ENCODE measurements at places on chromosomes 3 and 15. TPM values are rescaled to one million over a fixed set of nuclear protein-coding genes. Genes with fewer than 3 reads are reported as not detected.

Gene HYAL2
- total RNA-seq = 39.9 TPM

Gene FGF12
- not detected for total RNA-seq

Gene MST1R
- 1.1 TPM for total RNA-seq

Gene IGDCC3
- not detected for total RNA-seq

GRCh38 chr15:26882112-26882511 lies 15.2 kb downstream of the GABRA5 start:
- DNase-seq = no peak

DNA sequence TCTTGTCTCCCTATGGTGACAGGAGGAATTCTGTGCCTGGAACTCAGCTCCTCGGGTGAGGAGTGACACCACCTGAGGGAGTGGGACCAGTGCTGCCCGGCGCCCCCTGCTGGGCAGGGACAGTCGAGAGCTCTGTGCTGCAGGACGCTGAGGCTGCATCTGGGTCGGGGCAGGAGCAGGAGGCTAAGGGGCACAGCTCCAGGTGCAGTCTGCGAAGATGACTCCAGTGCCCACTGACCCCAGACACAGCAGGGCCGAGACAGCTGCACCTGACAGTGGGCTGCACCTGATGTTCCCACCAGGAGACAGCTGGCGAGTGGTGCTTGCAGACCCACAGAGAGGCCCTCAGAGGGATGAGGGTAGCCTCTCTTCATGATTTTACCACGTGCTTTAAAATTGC lies 152.9 kb downstream of the ATP10A start:
- peak; percentile 17 for DNase-seq

DNA sequence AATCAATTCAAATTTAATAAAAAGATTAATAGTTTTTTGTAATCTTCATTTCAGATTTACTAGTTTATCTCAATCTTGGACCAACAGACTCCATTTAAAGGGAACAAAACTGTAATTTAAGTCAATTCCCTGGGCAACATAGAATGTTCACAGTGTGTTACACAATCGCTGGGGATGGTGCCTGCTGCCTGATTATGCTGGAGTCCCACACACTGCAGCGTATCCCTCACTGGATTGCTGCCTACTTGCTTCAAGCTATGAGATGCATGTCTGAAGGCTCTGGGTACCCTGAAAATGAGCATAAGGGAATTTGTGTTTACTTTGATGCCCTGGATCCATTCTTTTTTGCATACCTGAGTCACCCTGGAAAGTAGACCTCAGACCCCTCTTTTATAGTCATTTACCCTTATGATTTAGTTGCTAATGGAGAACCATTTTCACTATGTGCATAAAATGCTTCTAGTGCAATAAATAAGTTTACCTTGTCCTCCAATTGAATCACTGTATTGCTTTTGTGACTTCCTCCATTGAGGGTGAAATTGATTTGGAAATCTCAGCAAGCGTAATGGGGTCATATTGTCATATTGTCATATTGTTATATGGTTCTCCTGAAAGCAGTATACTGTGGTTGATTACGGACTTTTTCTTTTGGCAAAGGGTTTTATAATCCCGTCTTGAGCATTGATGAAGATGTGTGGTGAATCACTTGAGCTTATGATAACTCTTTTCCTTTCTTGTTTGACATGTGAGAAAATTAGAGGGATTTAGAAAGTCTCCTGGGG lies 35.9 kb downstream of the ITPR1 start:
- DNase-seq = no peak

- no peak for DNase-seq
These were observed 67.3 kb downstream of the THSD4 start for GRCh38 chr15:71182522-71182921.

DNA sequence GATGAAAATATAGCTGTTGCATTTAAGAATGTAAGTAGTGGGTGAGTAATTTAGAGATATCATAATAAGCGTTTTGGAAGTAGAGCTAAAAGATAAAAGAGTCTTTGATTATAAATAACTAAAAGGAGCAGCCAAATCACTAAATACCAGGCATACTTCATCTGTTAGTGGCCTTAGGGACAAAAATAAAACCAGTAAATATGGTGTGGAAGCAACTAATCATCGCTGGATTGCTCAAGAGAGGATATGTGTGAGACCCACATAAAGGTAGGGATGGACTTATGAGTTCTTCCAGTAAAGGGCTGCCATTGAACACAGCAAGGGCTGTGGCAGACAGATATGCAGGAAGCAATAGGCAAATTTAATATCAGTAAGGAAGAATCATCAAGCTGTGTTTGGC lies 356.2 kb downstream of the CNTN4 start:
- no peak for DNase-seq

DNA sequence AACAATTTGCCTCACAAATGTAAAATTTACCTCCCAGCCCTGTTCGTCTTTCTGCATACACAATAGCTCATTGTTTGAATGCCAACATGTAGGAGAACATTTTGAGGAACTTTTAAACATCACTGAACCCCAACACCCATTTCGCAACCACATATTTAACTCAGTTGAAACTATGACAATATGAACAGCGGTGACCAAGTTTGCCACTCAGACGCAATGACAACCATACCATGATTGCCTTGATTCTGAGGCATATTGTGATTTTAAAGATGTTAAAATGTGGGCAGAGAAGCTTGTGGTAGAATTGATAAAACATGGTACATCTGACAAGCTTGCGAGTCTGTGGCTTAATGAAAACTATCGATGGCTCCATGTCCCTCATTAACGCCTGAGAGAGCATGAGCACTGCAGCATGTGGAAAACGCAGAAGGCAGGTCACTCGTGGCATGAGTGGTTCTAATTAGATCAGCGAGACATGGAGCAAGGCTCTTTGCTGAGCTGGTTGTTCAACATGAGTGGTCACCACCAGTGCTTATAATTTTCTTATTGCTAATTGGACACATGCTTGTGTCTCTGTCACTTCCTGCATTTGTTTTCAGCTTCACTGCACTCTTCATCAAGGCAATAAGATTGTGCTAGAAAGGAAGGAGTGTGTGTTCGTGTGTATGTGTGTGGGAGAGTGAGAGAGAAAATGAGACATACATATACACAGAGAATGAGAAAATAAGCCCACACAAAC lies 116.8 kb downstream of the CHST2 start:
- DNase-seq = no peak

GRCh38 chr15:79432345-79433275 lies 474 bp downstream of the MINAR1 start:
- no peak for DNase-seq

DNA sequence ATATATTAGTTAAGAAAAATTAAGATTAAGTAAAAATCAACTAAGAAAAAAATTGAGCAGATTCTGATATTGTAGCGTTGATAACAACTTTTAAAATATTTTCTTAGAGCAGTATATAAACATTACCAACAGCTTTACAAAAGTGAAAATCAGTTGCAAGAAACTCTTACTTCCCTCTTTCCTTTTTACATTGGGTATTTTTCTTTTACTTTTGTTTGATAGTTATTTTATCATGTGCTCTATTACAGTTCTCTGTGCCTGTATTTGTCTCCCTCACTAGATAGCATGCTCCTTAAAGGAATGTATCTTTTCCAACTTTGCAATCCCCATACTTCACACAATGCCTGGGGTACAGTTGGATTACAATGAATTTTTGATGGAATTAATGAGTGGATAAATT lies 87.5 kb upstream of the P3H2 start:
- no peak for DNase-seq

GRCh38 chr15:85168642-85169173 lies 187.1 kb downstream of the PDE8A start:
- DNase-seq = peak; percentile 47

DNA sequence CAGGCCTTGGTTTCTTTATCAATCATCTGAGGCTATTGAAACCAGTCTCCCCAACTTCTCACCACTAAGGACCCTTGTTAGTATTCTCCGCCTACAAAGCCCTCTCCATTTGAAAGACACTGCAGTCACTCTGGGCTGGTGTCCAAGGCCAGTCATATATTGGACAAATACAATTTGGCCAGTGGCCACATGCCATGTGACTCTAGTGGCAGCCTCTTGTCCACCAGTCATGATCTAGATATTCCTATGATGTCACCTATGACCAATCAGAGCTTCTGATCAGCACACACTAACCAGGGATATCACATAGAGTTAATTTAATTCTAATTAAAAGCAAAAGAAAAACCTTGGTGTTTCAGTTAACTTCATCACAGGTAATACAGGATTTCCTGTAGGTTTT lies 68.2 kb downstream of the RAB11A start:
- no peak for DNase-seq

DNA sequence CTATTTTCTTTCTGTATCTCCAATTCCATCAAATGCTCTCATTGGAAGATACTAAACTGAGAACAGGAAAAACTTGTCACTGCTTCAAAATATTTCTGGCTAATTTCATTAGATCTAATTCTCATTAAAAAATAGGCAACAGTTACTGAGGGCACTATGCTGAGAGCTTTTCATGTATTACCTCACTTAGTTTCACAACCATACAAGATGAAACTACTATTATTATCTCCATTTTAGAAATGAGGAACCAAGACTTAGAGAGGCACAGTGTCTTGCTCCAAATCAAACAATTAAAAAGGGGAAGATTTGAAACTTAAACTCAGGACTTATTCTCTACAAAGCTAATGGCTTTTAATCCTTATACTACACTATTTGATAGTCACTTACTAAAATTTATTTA lies 7.2 kb upstream of the OTOL1 start:
- no peak for DNase-seq

- DNase-seq = no peak
These were observed 13.5 kb downstream of the MRPS11 start for GRCh38 chr15:88480981-88481380.
